ENCODE measurements at places on chromosomes 13 and 19. TPM values are rescaled to one million over a fixed set of nuclear protein-coding genes. Genes with fewer than 3 reads are reported as not detected.

Gene SBSN
- total RNA-seq: not detected

Gene WASF3
- 0.34 TPM for total RNA-seq

Gene FOXO1
- total RNA-seq: 77.9 TPM

Gene ZNF835
- total RNA-seq: 10.1 TPM

Gene DNAAF3
- total RNA-seq: not detected

Gene SGTA
- 36.6 TPM for total RNA-seq

Gene CHST8
- total RNA-seq: not detected

Gene CYP2S1
- total RNA-seq: not detected

Gene CA11
- total RNA-seq: 27.7 TPM

Gene CABP5
- not detected for total RNA-seq

- DNase-seq: no peak
Observed at GRCh38 chr13:102286326-102286725, 115.5 kb downstream of the FGF14 start.

DNA sequence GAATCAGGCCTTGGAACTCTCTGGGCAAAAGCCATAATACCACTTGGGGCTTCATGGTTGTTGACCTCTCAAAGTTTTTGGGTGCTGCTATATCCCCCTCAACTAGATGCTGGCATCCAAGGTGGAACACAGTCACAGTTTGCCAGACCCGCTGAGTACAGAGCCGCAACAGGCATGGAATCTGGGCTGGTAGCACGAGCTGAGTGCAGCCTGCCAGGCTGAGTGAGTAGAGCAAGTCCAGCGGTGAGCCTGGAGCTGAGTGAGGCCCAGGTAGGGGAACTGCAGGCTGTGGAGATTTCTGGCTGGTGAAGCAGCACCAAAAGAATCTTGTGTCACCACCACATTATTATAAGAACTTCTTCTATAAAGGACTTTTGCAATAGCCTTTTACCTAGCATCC, 192.6 kb downstream of the PCDH17 start:
- DNase-seq: no peak

DNA sequence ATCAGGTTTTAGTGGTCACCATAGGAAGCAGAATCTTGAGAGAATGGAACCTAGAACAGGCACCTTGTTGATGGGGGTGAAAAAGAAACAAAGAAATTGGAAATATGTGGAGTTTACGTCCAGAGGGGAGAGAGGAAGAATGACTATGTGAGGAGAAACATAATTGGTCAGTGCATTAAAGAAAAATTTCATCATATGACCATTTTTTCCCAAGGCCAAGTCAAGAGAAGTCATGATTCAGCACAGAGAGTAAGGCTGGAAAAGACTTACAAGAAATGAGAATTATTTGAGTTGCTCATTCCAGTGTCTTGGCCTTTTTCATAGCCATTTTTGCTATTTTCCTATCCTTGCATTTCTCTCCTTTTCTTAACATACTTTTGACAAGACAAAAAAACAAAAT, 421.7 kb downstream of the EFNB2 start:
- DNase-seq: no peak

- DNase-seq: no peak
Observed at GRCh38 chr19:5877882-5878281, 7.5 kb upstream of the FUT5 start.

DNA sequence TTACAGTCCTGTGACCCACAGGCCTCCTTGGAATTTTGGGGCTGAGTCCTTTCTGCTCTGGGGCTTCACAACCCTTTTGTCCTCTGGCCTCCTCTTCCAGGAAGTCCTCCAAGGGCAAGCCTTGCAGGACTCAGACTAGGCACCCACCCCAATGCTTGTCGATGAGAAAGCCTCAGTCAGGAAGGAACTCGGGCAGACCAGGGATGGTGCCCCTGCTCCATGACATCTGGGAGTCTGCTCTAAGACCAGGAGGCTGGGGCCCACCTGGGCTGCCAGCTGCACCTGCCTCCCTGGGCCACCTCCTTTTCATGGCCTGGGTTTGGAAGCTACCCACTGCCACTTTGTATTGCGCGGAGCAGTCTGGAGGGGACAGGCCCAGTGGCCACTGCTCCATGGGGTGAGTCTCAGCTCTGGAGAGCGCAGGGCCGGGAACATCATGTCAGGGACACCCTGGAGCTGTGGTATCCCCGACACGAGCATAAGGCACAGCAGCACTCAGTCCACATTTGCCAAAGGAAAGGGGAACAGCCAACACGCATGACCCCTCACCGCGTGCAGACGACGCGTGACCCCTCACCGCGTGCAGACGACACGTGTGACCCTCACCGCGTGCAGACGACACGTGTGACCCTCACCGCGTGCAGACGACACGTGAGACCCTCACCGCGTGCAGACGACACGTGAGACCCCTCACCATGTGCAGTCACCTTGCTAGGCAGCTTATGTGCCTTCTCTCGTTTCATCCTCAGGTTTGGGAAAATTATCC, 10.8 kb downstream of the C2CD4C start:
- no peak for DNase-seq

GRCh38 chr19:4362101-4362828, 18.9 kb downstream of the MPND start:
- peak; percentile 25 for DNase-seq

GRCh38 chr19:8034178-8034525, 18.4 kb upstream of the CCL25 start:
- no peak for DNase-seq

GRCh38 chr19:47433121-47433520, 13.8 kb upstream of the MEIS3 start:
- no peak for DNase-seq

- DNase-seq: no peak
Observed at GRCh38 chr19:35168196-35168595, 13.7 kb downstream of the FXYD5 start.

DNA sequence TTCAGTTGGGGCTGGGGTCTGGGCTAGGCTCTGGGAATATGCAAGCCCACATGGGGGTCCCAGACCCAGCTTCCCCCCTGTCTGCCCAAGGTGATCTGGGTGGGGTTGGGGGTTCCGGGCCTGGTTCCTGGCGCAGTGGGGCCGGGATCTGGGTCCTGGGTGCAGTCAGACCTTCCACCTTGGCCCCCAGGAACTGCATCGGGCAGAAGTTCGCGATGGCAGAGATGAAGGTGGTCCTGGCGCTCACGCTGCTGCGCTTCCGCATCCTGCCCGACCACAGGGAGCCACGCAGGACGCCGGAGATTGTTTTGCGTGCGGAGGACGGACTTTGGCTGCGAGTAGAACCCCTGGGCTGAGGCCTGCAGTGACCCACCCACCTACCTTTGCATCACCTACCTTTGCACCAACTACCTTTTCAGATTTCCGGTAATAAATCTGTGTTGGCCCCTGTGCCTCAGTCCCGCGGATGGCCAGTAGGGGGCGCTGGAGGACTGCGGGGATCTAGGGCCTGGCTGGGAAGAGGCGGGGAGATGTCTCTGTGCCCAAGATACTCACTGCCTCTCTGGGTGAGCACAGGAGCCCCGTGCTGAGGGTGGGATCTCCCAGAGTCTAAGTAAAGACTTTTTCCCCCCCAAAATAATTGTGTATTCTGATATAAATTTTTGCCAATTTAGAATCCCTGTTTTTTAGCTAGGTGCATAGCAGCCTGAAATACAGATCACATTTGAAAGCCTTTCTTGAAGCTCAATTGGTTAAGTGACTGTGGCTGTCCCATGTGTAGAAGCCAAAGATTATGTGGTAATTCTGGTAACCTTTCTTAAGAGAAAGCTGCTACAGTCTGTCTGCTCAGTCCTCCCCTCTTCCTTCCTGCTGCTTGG, 11.5 kb upstream of the CYP4F3 start:
- DNase-seq: peak; percentile 83

DNA sequence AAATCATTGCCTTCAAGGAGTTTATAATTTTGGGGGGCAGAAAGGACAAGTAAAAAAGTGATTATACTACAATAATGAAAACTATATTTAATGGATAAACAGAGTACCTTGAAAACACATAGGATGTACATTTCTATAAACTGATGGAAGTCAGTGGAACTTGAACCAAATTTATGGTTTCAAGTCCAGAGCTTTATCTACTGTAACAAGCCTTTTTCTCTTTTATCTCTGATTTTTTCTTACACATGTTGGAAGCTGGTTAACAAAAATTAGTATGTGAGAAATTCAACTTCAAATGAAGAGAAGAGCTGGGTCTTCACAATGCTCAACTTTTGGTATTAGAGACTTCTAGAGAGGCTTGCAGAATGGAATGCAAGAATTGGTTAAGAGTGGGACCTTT, 393.6 kb downstream of the LMO7 start:
- no peak for DNase-seq

DNA sequence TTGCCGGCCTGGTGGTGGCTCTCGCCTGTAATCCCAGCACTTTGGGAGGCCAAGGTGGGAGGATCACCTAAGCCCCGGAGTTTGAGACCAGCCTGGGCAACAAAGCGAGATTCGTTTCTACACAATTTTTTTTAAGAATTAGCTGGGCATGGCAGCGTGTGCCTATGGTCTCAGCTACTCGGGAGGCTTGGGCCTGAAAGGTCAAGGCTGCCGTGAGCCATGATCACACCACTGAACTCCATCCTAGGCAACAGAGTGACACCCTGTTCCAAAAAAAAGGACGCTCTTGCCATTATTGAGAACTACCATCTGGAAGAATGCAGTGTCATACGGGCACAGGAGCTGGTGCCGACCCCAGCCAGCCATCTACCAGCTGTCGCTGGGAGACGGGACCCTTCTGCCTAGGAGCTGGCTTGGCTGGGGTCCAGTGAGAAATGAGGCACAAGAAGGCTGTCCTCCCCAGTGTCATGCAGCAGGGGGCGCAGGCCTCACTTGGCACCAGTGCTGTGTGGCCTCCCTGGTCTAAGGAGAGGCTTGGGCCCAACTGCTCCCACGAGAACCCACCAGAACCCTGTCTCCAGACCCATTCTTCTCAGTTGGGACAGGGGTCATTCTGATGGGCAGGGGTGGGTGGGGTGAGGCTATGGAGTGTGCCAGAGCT, 12.2 kb upstream of the RELB start:
- peak; percentile 78 for DNase-seq

DNA sequence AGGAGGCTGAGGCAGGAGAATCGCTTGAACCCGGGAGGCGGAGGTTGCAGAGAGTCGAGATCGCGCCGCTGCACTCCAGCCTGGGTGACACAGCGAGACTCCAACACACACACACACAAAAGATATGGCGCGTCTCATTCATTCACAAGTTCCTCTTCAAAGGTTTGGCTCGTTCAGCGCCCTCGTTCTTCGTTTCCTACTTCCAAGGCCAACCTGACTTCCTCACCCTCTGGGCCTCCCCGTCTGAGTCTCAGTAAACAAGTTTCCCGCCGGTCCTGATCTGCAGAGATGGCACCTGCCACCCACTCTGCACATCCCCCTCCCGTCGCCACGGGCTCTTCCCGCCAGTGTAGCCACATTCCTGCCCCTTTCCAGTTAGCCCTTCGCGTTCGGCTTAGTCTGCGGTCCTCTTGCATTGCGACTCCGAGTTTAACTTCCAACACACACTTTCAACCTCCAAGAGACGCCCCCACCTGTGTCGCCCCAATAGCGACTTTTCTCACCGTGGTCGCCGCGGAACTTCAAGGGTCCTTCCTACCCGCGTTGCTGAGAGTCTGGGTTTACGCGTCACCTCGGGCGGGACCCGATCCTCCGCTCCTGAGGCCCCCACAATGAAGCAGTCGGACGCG, 1.3 kb upstream of the BSG start:
- peak; percentile 78 for DNase-seq

DNA sequence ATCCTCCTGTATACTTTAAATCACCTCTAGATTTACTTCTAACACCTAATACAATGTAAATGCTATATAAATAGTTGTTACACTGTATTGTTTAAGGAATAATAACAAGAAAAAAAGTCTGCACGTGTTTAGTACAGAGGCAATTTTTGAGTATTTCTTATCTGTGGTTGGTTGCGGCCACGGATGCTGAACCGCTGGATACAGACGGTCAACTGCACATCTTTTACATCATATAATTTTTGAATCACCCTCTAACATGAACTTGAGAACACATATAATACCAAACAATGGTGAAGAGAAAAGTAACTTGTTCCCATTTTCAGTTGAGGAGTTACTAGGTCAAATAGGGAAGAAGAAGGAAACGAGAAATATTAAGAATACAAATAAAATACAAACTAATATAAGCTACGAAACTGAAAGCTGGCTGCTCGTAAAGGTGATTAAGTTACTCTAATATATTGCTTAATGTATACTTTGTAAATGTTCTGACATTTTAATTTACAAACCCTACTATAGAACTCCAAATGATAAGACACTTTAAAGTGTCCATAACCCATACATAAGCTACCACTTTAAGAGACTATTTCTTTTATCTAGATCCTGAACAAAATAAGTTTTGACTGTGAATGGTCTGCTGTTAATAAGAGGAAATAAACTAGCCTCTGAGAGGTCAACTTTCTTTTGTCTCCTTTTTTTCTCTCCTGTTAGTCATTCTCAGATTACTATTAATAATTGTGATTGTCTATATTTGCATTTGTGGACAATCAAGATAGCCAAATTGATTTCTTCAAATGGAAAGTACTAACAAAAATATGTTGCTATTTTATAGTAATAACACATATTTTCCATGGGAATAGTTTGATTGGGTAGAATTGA, 457.4 kb downstream of the DIAPH3 start:
- DNase-seq: no peak

DNA sequence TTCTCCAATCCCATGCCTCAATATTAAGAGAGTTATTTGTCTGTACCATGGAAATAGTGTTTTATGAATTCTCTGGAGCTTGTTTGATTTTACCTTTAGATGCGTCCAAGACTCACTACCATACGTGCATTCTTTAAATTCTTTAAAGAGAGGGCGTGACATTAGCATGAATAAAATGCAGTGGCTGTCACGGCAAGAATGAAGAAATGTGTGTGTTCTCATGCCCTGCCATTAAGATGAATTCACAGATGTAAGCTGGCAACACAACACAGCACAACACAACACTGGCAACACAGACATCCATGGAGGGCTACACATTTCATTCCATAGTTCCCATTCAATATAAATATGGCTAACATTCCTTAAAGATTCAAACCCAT, 213.4 kb downstream of the ENOX1 start:
- DNase-seq: no peak

DNA sequence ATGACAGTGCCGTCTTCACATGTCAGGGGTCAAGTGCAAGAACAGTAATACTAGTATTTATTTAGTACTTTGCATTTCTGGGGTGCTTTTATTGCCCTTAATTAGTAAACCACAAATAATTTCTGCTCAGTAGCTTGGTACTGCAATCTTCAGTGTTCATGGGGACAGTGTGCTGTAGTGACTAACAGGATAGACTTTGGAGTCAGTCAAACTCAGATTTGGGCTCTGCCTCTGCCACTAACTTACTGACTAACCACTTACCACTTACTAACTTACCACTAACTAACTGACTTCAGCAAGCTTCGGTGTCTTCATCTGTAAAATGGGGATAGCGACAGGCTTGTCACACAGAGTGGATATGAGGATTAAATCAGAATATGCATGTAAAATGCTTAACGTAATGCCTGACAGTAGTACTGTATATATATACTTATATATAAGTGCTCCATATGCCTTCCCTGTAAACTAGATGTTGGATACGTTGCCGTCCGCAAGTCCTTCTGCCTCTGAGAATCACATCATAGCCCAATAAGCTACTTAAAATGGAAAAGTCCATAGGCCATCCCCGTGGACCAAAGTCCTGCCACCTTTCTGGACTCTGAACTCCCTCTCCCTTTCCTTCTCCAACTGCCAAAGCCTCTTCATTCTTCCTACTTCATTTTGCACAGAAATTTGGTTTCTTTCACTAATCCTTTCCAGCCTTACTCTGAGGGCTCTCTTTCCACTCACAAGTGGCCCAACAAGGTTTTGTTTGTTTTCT, 158.1 kb downstream of the ZIC5 start:
- no peak for DNase-seq

- no peak for DNase-seq
Observed at GRCh38 chr19:33419788-33420130, 46.2 kb downstream of the CEBPG start.

Data from B cell (primary cell).